ENCODE measurements at places on chromosomes 11 and 22. TPM values are rescaled to one million over a fixed set of nuclear protein-coding genes. Genes with fewer than 3 reads are reported as not detected.

GRCh38 chr11:37804666-37805065 lies 1206.6 kb upstream of the RAG2 start:
- no peak for DNase-seq

GRCh38 chr11:36069576-36070212 lies 125.8 kb downstream of the LDLRAD3 start:
- no peak for DNase-seq

DNA sequence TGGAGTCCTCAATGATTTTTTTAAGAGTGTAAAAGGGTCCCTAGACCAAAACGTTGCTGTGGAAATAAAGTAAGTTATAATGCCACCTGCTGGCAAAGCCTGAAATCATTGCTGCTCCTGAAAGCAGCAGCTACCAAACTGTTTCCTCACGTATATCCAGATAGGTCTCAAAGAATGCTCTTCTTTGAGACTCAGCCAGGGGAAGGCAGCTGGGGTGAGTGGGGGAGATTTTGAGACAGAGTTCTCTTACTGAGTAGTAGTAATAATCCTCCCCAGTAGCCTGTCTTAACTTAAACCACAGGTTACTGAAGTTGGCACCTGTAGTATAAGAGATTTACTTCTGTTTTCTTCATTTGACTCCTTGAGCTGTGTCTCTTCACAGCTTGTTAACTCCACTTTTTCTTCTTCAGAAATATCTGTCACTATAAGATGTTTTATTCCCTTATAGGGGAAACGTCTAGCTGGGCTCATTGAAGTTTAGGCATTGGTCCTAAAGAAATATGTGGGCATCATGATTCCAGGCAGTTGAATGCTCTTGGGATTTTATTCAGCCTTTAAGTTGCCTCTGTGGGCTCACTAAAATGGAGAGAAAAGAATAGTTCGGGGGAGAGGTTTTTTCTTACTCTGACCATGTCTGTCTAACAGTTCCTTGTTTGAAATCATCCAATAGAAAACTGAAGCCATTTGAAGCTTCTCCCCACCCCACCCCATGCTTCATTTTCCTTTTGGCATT lies 77.9 kb downstream of the BTBD10 start:
- DNase-seq = peak; percentile 15

DNA sequence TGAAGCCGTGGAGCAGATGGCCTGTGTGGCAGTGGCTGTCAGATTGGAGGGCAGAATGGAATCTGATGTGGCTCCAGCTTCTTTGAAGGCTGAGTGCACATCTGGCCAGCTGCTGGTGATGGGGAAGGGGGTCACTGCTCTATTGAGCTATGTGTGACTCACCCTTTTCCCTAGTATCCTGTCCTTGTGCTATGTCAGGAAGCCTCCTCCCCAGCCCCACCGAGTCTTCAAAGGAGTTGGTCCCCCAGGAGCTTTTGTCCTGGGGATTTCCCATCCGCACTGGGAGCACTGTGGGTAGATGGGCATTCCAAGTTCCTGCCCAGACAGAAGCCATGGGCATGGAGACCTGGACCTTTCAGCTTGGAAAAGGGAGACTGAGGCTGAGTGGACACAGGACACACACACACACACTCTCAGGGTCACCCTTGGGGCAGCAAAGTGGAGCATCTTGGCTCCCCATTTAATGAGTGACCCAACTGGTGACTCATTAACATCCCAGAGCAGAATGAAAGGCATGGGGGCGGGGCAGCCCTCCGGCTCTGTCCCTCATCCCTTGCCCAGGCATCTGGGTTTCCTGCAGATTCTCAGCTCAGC lies 3.3 kb downstream of the SERPINH1 start:
- no peak for DNase-seq

GRCh38 chr11:122032317-122032716 lies 83.7 kb downstream of the BLID start:
- DNase-seq = no peak

DNA sequence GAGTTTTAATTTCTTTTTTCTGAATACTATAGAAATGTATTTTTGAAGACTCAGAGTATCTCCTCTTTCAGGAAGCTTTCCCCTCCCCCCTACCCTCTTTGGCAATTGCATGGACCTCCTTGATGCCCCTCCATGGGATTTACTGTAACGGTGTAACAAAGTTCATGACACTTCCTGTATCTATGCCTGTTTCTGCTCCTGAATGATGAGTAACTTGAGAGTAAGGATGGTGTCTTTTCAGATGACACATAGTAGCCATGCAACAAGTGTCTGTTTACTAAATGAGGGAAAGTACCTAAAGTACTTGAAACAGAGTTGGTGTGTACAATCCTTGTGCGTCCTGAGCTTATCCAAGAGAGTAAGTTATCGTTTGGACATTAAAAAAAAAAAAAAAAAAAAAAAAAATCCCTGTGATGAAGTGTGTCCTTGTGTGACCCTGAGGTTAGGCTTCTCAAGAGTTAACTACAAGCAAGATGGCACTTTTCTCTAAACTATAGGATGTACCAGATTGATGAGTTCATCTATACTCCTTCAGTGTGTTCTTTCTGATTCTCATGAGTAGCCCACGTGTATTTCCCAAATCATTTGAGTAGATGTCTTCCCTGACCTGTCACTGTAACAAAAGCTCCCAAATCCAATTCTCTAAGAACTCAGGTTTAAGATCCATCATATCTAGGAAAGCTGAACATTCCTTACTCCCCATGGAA lies 7.4 kb downstream of the ETS1 start:
- no peak for DNase-seq

DNA sequence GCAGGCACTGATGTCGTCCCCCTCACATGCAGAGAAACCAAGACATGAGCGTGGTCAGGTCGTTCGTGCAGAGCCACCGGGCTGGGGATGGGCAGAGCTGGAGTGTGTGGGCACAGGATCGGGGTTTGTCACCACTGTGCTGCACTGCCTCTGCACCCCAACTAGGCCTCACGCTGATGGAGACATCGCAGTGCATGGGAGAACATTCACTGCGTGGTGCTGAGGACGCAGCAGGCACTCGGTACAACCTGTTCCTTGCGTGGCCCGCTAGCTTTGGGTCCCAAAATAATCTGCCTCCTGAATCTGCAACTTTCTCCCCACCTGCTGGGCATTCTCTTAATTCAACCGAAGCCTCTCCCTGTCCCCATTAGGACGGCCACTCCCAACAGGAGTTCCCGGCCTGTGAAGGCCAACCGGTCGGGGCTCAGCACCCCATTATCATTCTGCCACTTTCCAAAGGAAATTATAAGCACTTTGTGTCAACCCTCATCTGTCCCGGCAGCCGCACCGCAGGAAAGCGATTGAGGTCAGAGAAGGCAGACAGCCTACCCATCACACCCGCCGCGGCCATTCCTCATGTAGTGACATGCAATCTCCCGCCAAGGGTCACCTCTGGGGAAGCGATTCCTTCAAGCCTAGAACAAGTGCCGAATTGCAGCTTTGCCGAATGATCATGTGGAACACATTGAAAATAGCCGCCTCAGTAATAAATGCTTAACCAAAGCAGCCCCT lies 490.4 kb downstream of the MN1 start:
- DNase-seq = no peak

DNA sequence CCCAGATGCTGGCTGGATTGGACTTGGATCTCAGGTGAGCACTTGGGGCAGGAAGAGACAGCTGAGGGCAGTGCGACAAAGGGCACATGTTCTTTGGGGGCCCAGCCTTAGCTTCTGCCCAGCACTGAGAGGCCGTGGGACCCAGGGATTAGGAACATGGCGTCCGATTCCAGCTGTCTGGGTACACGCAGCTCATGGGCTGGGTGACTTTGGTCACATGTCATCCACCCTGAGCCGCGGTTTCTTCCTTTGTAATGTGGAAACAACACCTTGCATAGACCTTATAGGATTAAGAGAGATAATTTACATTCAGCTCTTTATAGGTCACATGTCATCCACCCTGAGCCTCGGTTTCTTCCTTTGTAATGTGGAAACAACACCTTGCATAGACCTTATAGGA lies 39.8 kb downstream of the MYO18B start:
- no peak for DNase-seq

DNA sequence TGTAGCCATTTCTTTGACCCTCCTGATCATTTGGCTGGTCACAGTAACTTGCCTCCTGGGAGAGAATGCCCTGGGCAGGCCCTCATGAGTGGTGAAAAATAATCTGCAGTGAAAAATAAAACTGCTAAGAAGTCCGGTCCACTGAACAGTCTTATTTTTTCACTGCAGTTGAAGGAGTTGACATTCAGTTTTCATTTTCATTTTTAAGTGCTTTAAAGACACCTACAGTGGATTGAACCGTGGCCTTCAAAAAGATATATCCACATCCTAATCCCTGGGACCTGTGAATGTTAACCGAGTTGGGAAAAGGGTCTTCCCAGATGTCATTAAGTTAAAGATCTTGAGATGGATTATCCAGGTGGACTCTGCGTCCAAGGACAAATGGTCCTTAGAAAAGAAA lies 153.6 kb upstream of the GRK3 start:
- no peak for DNase-seq

Gene LRRC56
- 9.8 TPM for total RNA-seq

Gene OR51B4
- total RNA-seq = not detected

- DNase-seq = no peak
These were observed 295.2 kb downstream of the GRM5 start for GRCh38 chr11:88770475-88771079.

Gene SGSM1
- 1.6 TPM for total RNA-seq

Gene MRGPRX4
- total RNA-seq = not detected

DNA sequence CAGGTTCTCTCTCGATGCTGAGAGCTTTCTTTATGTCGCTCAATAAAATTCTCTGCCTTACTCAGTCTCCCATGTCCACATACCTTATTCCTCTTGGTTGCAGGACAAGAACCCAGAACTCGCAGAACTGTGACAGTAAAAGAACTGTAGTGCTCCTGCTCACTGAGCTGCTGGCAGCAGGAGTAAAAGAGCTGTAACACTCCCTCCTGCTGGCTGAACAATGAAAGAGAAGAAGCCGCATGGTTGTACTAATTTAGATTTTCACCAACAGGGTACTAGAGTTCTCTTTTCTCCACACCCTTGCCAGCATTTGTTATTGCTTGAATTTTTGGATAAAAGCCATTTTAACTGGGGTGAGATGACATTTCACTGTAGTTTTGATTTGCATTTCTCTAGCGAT lies 433.2 kb downstream of the GUCY1A2 start:
- DNase-seq = no peak

GRCh38 chr11:369336-370018 lies at the start of gene B4GALNT4:
Gene B4GALNT4, plus strand, starts transcription at chr11:369499. Its CDS starts 305 bp downstream, at chr11:369804.
- DNase-seq = no peak

Gene RIBC2
- total RNA-seq = 2.9 TPM

- DNase-seq = no peak
These were observed 10.8 kb downstream of the ALDH3B2 start for GRCh38 chr11:67663532-67664212.

DNA sequence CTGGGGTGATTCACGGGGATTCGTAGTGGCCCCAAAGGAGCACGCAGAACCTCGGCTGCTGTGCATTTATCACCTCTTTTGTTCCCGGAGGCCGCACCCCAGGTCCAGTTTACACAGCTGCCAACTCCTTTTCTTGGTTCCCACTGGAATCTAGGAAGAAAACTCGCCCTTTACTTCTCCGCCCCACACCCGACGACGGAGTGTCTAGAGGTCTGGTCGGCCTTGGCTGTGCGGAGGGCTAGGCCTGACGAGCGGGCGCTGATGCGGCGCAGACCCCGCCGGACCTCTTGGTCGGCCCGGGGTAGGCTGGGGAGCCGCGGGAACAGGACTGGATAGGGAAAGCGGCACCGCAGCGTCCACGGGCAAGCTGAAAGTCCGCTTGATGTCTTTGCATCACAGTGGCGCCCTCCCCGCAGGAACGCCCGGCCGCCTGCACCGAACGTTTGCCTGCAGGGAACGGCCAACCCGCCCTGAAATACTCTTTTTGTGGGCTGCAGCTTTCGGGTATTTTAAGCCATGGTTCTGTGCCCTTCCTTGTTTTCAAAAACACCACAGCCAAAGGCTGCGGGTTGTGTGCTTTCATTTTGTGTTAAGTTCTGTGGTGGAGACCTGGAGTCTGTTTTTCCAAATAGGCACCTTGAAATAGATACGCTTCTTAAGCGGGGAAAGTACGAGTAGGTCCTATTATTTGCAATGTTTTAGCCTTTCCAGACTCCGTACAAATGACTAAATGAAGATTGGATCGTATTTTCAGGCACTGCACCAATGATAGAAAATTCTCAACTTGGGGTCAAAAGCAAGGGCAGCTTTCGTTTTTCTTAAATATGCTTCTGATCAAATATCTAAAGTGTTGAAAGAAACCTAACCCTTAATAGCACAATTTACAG lies 829 bp upstream of the ZBED5 start:
- DNase-seq = no peak

Gene APOA1
- 1.7 TPM for total RNA-seq

Gene BCO2
- total RNA-seq = 2.5 TPM

Gene IL10RA
- total RNA-seq = 0.41 TPM

- no peak for DNase-seq
These were observed 9.4 kb downstream of the HIPK3 start for GRCh38 chr11:33266393-33267215.

Gene MS4A12
- total RNA-seq = not detected

GRCh38 chr11:34205326-34206035 lies 100.1 kb downstream of the NAT10 start:
- no peak for DNase-seq

Gene BBOX1
- total RNA-seq = not detected

Gene TTC28
- 24.8 TPM for total RNA-seq

- DNase-seq = no peak
These were observed 30.9 kb downstream of the SLC36A4 start for GRCh38 chr11:93166862-93167261.

Gene FREY1
- 1.4 TPM for total RNA-seq

Gene SF3A1
- total RNA-seq = 176 TPM

- no peak for DNase-seq
These were observed 12.2 kb downstream of the LGR4 start for GRCh38 chr11:27460158-27460978.

DNA sequence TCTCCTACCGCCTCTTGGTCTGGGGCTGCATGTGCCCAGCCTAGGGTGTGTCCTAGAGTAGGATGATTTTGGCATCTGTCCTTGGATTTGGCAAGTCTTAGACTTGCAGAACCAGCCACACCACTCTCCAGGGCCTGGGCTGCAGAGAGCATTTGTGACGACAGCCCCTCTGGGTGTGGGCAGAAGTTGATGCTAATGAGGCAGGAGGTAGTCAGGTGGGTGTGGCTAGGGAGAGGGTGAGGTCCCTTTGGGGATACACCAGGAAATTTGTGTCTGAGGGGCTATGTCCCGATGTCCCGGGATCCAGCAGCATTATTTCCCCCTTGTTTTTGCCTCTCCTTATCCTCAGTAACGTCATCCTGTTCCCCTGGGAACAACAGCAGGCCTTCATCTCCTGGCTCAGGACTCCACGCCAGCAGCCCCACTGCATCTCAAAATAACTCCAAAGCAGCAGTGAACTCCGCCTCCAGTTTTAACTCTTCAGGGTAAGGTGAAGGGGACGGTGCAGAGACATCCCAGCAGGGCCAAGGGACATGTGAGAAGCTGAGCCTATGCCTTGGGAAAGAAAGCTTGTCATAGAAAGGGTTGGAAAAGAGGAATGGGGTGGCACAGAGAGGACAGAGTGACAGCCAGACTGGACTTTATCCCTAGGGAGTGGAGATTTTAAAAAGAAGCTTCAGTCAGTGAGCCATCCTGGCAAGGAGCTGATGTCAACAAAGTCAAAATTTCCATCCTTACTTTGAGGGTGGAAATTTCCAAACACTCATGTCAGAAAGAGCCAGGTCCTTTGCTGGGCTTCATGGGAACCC lies 8.0 kb upstream of the TLCD5 start:
- DNase-seq = no peak

Gene LIF
- 34.4 TPM for total RNA-seq

- DNase-seq = peak; percentile 59
These were observed 10.3 kb upstream of the MB start for GRCh38 chr22:35627267-35628041.

GRCh38 chr11:117945047-117945810 lies 16.0 kb upstream of the TMPRSS13 start:
- DNase-seq = no peak

Gene KCTD14
- total RNA-seq = 19.3 TPM

- DNase-seq = no peak
These were observed 145.5 kb upstream of the ANO3 start for GRCh38 chr11:26186389-26186788.

All from Panc1 (cell line).